ENCODE measurements at places on chromosomes 6 and 20. TPM values are rescaled to one million over a fixed set of nuclear protein-coding genes. Genes with fewer than 3 reads are reported as not detected.

- DNase-seq, result no peak
Measured at GRCh38 chr6:124800222-124800621, 162.0 kb upstream of the RNF217 start.

DNA sequence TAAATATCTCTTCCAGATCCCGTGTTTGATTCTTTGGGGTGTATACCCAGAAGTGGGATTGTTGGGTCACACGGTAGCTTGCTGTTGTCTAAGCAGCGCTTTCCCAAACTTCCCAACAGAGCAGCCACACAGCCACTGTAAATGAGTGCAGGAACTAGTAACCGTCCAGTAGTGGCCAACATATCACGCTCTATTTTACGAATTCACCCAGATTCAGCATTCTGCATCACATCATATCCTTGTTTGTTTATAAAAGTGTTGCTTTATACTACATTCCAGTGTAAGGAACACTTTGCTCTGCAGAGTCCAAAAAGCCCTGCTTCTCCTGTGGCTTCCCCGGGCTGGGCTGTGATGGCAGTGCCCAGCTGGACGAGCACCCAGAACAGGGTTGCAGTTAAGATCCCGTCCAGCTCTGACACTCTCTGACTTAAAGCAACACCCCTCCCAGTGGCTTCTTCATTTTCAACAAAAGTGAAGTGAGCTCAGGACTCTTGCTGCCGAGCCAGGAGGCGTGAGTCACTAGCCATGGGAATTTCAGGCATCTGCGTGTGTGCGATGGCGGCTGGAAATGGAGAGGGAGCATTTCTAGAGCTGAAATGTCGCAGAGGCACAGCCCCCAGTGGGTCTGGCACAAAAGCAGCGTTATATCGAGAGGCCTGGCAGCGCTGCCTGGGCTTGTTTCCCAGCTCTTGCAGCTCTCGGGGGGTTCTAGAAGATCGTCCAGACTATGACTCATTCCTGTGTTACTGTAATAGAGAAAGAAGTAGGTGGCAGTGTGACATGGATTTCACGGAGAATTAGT lies 216.3 kb upstream of the ECI2 start:
- peak; percentile 76 for DNase-seq

DNA sequence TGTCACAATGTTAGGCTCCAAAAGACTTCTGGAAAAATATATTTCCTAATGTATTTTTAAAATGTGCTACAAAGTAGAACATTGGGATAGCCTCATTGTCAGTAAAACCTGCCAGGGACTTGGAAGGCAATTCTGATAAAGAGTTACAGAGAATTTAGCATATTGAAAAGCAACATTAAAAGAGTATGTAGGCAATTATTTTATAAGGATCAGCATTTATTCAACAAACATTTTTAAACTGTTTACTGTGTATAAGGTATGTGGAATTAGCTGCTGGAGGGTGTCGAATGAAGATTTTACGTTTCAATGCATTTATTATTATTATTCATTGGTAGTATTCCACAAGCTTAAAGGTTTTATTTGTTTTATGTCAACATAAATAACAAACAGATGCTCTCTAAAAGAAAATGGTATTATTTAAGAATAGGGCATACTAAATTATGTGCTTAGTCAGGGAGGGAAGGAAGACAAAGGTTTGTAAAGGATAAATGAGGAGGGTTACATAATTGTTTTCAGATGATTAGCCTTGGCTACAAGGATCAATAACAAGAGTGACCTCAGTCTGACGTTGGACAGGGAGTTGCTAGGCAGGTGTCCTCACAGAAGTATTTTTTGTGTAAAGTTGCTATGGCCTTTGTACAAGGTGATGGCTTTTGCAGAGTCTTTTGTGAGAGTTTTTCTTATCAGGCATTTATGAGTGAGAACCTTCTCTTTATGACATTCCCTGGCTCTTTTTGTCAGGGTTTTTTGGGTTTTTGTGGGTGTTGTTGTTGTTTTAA lies 313.4 kb upstream of the PLCB4 start:
- no peak for DNase-seq

DNA sequence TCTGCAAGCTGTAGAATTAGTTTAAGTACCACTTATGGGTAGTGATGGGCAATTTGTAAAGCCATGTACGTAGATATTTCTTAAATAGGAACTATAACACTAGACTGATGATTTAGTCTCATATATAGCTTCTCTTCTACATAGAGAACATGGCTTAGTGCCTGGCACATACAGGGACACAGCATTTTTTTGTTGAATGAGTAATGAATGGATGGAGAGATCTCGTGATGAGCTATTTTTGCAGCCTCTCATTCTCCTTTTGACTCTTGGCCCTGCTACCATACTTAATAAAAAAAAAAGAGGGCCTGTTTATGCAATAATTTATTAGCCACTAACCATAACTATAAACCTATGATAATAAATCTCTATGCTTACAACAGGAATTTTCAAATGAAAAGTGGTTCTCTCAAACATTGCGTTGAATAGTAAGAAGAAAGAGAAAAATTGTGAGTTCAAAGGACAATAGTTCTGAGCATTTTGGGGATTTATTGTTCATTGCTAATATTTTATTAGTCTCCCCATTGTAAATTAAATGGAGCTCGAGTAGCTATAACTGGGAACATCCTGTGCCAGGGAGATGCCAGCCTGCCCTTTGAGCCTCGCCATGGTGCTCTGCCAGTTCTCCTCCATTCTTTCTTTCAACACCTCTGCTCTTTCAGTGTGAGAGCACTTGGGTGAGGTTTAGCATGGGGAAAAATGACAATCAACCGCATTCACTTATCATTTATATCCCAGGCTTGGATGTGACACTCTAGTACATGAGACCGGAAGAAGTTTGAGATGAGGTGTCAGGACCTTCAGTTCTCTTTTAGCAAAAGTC lies 14.7 kb upstream of the RCAN2 start:
- no peak for DNase-seq

DNA sequence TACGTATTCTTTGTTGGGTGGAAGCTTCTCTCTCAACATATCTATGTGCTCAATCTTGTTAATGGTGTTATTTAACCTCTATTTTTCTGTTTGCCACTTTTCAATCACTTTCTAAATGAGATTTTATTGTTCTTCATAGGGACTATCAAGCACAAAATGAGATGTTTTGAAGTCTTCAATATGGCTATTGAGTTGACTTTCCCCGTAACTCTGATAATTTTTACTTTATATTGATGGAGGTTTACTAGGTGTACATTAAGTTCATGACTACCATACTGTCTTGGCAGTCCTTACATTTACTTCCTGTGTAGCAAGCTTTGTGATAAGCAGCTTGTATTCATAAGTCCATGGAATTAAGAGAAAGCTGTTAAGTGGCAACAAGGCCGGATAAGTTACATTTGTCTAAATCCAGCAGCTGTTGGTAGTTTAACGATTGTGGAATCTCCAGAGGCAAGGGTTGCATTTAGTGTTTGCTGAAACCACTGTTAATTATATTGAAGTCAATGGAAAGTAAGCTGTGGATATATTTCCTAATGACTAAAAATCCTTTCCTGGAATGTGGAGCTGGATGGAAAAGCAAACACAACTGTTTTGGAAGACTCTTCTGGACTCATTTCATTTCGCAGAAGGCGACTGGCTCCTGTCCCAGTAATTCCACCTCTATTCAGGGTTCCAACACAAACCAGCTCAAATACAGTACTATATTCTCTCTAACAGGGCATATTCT lies 57.3 kb upstream of the SMIM29 start:
- peak; percentile 61 for DNase-seq

GRCh38 chr6:45963896-45964295 lies 51.8 kb downstream of the CLIC5 start:
- no peak for DNase-seq

GRCh38 chr6:154113392-154113791 lies 74.4 kb downstream of the OPRM1 start:
- DNase-seq, result no peak

DNA sequence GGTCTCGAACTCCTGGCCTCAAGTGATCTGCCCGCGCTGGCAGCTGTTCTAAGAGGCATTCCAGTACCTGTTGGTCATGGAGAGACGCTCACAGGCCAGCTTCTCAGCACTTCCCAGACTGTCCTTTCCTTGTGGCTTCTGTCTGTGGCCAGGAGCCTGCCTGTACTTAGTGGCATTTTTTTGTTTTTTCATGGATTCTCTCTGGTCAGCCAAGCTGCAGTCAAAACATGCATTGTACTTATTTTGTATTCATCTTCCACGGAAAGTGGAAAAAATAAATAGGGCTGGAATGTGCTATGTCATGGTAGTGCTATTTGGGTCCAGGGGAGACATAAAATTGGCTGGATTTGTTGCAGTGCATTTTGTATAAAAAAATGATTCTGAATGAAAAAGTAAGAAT lies 29.1 kb downstream of the ZDHHC14 start:
- no peak for DNase-seq

- DNase-seq, result peak; percentile 59
Measured at GRCh38 chr20:5751856-5752255, 1.7 kb downstream of the SHLD1 start.

GRCh38 chr6:35782424-35782823 lies 1.6 kb downstream of the CLPSL1 start:
- no peak for DNase-seq

Gene CLPSL1
- total RNA-seq, result not detected

Gene MYL9
- 258 TPM for total RNA-seq

Gene SLC17A2
- not detected for total RNA-seq

Gene DDX43
- total RNA-seq, result not detected

Gene CUTA
- 12.8 TPM for total RNA-seq

Data from stomach (tissue), 19 donors.